ENCODE measurements at places on chromosomes 1 and 21. TPM values are rescaled to one million over a fixed set of nuclear protein-coding genes. Genes with fewer than 3 reads are reported as not detected.

The RASSF5 gene
- total RNA-seq: 1.3 TPM

The DEDD gene
- total RNA-seq: 21.8 TPM

The CNR2 gene
- total RNA-seq: not detected

The A3GALT2 gene
- total RNA-seq: not detected

The ROR1 gene
- 7.8 TPM for total RNA-seq

The SYCP1 gene
- total RNA-seq: not detected

The RPAP2 gene
- total RNA-seq: 9.0 TPM

The MPC2 gene
- total RNA-seq: 36.6 TPM

The RIT1 gene
- 61.7 TPM for total RNA-seq

The LCE2A gene
- not detected for total RNA-seq

The AGL gene
- total RNA-seq: 15.2 TPM

The SPRR3 gene
- total RNA-seq: not detected

The OVAAL gene
- total RNA-seq: not detected

The CNN3 gene
- total RNA-seq: 622 TPM

The EVA1C gene
- 24.5 TPM for total RNA-seq

The PLA2G2F gene
- total RNA-seq: not detected

The SLC16A1 gene
- 25.4 TPM for total RNA-seq

The LCA5L gene
- 1.3 TPM for total RNA-seq

All from aortic smooth muscle cell (primary cell).